Stimulated activated memory B cell treated with anti-CD40 and anti-IgM and Interleukin-4, amounts not matched to agents 10 μg/mL and 1 μg/mL and 100 μg/mL, for 72 hours (primary cell): ENCODE measurements at places on chromosomes 5 and 9.

GRCh38 chr5:177404641-177405179, 4.2 kb upstream of the PFN3 start:
- ATAC-seq: no peak

GRCh38 chr5:36206913-36207312, 34.8 kb downstream of the NADK2 start:
- no peak for ATAC-seq

DNA sequence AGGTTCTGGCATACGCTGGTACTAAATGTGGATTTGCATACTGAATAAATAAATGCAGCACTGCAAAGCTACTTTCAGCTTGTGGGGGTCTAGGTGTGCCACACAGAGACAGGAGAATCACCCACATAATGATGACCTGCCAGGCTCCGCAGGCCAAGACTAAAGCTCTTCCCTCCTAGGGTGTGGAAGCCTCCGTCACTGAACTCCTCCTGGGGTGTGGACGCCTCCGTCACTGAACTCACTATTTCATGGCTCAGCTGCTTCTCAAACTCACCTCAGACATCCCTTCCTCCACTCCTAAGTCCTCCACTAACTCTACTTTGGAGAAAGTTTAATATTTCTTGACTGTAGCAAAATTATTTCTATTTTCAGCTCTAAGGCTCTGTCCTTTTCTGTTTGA, 65.3 kb upstream of the GOLPH3 start:
- no peak for ATAC-seq

GRCh38 chr5:59489551-59489950, 404.0 kb downstream of the PDE4D start:
- no peak for ATAC-seq

DNA sequence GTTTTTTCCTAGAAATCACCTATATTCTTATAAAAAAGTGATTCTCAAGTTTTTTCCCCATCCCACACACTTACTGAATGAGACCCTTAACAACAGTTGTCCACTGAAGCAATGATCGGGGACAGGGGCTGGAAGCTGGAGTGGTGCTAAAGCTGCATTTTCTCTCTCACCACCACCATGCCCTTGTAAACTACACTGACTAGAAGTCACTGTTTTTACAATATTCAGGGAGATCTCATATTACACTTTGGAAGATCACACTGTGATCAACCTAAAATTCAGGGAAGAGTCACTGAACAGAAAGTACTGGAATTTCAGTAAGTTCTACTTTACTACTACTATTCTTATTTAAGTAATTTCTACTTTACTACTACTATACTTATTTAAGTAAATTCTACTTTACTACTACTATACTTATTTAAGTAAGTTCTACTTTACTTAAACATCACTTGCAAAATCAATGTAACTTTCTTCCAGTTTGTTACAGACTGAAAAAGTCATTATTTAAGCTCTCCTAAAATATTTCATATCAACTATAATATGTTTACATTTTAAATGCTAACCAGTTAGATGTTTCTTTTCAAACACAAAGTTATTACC, 164.3 kb downstream of the AGTPBP1 start:
- no peak for ATAC-seq

DNA sequence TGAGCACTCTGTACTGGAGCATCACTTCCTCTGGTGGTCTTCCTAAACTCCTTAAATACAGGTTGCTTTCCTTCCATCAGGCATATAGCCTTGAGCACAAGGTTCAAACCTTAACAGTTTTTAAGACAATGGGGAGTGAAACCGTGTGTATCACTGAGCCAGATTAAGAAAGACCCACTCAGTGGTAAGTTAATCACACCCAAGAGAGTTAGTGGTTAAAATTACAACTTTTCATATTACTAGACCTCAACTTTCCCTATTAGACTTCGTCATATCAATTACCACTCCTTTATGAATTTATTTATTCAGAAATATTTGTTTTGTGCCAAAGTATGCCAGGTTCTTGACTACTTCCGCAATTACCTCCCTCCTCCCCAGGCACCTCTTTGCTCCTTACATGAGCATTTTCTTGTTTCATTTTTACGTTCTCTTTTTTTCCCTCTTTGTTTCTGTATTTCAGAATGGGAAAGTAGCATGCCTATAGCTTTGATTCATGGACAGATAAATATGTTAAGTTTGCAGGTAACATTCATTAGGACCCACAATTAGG, 351.0 kb downstream of the KIAA0825 start:
- ATAC-seq: no peak

DNA sequence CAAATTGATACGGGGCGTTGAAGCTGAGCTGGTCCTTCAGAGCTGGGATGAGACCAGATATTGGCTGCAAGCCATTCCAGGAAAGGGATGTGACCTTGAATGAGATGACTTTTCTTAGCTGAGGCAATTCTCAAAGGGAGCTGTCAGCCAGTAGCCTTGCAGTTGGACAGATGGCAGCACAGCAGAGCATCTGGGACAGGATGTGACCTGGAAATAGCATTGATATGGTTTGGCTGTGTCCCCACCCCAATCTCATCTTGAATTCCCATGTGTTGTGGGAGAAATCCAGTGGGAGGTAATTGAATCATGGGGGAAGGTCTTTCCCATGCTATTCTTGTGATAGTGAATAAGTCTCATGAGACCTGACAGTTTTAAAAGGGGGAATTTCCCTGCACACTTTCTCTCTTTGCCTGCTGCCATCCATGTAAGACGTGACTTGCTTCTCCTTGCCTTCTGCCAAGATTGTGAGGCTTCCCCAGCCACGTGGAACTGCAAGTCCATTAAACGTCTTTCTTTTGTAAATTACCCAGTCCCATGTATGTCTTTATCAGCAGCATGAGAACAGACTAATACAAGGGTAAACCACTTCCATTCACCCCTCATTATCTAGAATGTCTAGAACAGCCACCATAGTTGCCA, 19.8 kb upstream of the MTX3 start:
- no peak for ATAC-seq

DNA sequence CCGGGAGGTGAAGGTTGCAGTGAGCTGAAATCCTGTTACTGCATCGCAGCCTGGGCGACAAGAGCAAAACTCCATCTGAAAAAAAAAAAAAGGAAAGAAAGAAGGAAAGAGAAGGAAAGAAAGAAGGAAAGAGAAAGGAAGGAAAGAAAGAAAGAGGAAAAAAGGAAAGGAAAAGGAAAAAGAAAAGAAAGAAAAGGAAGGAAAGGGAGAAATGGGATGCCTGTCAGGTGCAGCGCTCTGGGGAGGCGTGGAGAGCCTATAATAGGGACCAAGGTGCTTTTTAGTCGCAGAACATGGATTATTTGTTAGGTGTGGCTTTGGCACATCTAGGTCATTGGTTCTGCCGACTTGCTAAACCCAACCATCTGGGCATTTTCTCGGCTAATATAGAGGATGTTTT, 17.9 kb downstream of the EXOSC2 start:
- no peak for ATAC-seq

DNA sequence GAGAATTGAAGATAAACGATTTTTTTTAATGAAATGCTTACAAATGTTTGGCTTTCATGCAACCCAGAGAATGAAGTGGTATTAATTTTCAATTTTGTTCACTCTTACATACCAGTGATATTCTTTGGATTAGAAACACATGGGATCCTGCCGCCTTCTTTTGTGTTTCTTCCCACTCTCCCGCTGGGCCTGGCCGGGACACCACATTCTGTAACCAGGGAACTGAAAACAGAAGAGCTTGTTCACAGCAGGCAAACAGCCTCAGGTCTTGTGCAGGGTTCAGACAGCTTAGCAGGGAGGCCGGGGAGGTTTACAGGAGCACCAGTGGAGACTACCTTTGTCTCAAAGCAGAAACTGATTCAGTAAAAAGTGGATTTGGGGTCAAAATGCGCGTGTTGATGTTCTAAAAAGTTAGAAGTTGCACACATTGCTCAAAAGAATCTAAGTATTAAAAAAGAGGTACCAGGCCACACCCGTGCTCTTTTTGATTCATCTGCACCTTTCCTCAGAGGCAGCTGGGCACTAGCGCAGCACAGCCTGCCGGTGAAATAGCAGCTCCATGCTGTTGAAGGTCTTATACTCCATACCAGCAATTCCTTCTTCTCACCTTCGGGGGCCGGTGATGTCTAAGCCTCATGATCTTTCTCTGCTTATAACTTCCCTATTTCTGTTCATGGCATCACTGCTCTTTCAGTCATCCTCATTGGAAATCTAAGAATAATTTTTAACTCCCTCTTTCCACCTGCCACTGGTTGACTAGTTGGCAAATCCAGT, 67.1 kb downstream of the GRAMD2B start:
- no peak for ATAC-seq

GRCh38 chr5:27208051-27208450, 169.7 kb upstream of the CDH9 start:
- no peak for ATAC-seq

- ATAC-seq: no peak
These were observed 88.6 kb downstream of the ANKRD31 start for GRCh38 chr5:75148051-75148450.

GRCh38 chr5:181099602-181100086, 31.3 kb downstream of the OR2V1 start:
- ATAC-seq: no peak

GRCh38 chr5:171724468-171725204, 61.0 kb upstream of the SMIM23 start:
- ATAC-seq: no peak

DNA sequence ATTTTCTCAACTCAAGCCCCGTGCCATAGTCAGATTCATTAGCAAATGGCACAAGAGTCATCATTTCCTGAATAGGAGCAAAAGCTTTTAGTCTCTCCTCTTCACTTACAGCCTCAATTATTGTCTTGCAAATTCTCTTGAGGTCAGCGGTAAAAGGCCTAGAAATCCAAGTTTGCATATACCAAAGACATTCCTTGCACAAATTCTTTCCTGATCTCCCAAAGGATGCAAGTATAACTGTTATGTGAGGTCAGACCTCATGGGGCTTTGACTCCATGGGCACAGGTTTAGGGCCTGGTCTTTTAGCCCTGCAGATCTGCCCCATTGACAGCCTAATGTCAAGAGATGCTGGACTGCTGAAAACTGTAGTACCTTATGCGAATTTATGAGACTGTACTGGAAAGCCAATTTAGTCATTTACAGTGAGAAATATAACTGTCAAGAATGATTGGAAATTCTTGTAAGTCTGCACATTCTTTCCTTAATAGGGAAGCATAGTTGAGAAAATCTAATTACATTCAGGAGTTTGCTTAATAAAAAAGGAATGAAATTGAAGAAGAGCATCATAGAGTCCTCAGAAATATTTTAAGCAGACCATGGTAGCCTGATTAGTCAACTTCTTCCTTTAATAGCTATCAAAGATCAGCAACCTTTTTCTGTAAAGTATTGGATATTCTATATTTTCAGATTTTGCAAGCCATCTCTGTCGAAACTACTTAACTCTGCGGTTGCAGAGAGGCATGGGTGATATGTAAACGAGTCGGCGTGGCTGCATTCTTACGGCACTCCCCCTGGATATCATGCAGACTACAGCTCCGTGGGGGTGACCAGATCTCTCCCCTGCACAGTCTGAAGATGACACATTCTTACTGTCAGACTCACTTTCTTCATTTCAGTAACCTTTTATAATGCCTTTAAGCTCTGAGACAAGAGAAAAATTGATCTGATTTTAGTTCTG, 45.2 kb downstream of the GCNT4 start:
- no peak for ATAC-seq

DNA sequence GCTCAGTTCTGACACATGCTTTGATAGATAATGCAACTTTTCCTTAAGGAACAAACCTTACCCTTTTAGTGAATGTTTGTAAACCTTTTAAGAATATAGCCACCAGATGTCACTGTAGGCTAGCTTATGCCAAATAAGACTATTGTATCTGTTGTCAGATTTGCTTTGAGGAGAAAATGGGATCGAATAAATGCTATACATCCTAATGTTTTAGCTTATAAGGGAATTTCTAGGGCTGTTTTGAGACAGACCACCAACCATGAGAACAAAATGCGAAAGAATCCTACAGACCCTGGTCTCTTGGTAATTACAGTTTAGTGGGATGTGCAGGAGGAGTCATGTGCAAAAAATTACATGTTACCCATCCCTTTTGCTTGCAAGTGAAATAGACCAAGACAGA, 127.6 kb upstream of the NMUR2 start:
- no peak for ATAC-seq

GRCh38 chr5:89988998-89989655, 420.4 kb downstream of the CETN3 start:
- ATAC-seq: no peak

GRCh38 chr9:5857928-5858327, 25.0 kb upstream of the ERMP1 start:
- ATAC-seq: peak; percentile 24

DNA sequence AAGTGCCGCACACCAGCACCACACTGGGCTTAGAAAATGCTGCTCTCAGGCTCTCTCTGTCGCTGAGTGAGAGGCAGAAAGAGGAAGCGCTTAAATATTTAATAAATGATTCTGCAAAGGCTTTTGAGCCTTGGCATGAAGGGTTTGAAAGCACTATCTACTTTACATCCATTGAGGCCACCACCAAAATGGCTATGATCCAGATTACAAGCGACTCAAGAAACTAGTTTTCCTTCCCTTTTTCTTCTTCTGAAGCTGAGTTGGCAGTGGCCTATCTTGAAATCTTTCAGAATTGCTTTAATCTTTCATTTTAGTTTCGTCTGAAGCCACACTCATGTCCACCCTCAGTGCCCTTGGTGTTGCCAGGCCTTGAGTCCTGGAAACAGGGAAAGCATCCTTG, 59.5 kb downstream of the EBF1 start:
- ATAC-seq: peak; percentile 83

DNA sequence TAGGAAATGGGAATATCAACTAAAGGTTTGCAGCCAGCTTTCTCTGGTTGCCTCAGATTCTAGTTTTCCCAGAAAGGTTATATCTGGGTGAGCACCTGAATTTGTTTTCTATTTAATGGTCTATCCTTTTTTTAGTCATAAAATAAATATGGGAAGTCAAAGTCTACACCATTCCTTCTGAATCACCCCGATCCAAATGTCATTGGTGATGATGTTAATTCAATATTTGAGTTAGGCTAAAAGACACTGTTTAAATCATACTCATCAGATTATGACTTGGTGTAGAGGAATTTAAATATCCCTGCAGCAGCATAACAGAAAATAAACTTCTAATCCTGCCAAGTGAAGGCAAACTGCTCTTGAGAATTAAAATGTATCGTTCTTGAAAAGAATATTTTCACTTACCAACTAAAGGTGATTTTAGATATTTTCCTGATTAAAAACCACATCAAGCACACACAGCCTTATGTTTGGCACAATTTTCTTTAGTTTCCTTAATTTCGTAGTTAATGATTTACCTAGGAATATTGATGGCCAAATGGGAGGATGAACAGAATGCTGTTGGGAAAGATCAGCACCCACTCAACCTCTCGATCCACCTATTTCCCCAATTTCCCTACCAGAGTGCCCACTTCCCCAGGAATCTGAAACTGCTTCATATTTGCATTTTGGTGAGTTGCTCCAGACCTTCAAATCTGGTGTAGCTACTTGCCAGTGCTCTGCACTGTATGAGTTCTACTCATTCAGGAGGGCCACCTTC, 103.1 kb upstream of the TSLP start:
- no peak for ATAC-seq

DNA sequence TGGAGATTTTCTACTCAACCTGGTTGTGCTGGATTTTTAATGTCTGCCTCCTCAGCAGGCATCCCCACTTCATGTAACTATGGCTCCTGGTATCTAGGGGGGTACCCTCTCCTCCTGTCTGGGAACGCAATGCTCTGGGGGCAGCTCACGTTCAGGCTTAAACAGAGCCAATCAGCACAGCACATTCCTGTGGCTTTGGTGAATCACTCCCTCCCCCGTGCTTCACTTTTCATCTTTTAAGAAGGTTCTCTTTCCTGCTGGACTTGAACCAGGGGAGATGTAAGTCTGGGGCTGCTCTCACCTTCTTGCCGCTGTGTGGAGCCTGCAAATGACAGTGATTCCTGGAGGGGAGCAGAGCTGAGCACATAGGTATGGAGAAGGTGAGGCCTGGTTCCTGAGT, 101.2 kb downstream of the MSX2 start:
- no peak for ATAC-seq

- ATAC-seq: no peak
These were observed 394.2 kb downstream of the RASEF start for GRCh38 chr9:82668689-82669199.
